Activated CD4-positive, alpha-beta T cell treated with anti-CD3 and anti-CD28 coated beads, Interleukin-2, amount 10 ng/mL, durations not matched to agents 24 days and 14 days (primary cell): ENCODE measurements at places on chromosomes 1 and 21.

GRCh38 chr1:68221001-68221979, 11.0 kb downstream of the WLS start:
- H3K27me3 ChIP-seq: peaks cover 7% of the 10 kb centered on the region
- no peaks in the 10 kb centered on the region for H3K36me3 ChIP-seq
- H3K4me3 ChIP-seq: no peak overlapping the region

DNA sequence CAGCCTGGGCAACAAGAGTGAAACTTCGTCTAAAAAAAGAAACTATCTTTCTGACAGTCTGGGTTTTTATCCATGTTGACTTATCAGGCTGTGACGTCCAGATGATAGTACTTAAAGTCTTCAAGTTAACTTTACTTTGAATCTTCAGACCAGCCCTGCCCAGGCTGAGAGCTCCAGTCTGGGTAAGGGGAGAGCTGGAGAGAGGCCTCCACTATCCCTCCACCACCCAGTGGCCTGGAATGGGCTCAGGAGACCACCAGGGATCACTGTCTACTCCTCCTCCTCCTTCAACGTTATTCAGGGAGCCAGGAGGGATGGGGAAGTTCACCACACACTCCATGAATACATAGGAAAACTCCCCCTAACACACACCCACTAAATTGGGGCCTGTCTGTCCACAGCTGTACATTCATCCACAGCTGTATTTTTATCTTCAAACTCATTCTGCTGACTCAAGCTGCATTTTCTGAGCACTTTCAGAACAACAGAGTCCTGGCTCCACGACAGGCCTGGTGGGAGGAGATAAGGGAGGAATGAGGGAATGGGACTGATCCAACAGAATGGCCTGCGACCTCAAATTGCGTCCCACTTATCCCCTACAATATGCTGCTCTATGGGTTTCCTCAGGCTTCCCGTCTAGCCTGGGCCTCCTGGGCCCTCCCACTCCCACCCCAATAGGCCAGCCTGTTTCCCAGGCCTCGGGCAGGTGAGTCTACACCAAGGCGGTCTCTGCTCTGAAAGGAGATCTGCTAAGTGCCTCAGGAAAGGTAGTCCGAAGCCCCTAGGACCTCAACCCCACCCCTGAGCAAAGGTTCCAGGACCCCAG, 1.8 kb downstream of the SLC45A3 start:
- peaks cover 9% of the 10 kb centered on the region for H3K4me1 ChIP-seq
- no peaks in the 10 kb centered on the region for H3K36me3 ChIP-seq
- no peak overlapping the region for H3K27ac ChIP-seq
- H3K4me3 ChIP-seq: no peak overlapping the region

GRCh38 chr1:67459068-67459467, 28.9 kb upstream of the SERBP1 start:
- H3K27ac ChIP-seq: no peak overlapping the region
- peaks cover 9% of the 10 kb centered on the region for H3K27me3 ChIP-seq
- DNase-seq: no peak
- H3K4me3 ChIP-seq: no peak overlapping the region
- H3K36me3 ChIP-seq: no peaks in the 10 kb centered on the region

DNA sequence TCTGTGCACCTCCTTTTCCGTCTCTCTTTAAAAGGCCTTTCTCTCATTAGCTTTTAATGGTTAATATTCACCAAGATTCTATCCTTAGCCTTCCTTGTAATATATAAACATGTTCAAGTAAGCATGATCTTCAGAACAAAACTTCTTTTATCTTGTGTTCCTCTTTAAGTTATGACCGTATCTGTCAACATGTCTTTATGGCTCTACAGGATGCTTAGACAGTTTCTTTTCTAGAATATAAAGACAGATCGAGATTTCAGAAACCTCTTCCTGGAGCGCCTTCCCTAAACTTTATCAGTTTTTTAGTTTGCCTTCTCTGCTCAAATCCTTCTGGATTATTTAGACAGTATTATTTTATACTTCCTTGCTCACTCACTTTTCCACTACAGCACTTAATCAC, 7.2 kb downstream of the RO60 start:
- H3K4me3 ChIP-seq: peak overlapping the region; percentile 36
- H3K4me1 ChIP-seq: peaks cover 57% of the 10 kb centered on the region

DNA sequence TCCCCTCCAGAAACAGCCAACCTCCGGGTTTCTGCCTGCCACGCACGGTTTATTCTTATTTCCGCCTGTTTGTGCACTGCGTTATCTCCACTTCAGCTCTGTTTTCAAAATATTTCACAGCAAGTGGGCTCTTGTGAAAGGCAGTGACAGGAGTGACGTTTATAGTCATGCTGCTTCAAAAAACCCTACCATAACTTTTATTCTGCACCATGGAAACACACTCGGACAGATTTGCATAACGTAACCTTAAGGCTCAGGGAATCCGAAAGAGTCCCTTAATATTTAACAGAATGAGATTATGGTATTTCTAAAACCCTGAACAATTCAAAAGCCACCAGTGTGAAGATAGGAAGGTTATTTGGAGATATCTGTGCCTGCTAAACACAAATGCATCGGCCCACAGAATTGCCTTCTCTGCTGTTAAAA, 782 bp upstream of the SDE2 start:
- peak overlapping the region; percentile 99 for H3K27ac ChIP-seq
- peaks cover 51% of the 10 kb centered on the region for H3K4me1 ChIP-seq
- no peaks in the 10 kb centered on the region for H3K27me3 ChIP-seq
- H3K36me3 ChIP-seq: peaks cover 19% of the 10 kb centered on the region
- peak overlapping the region; percentile 97 for H3K4me3 ChIP-seq
- no peak for DNase-seq

- no peak for DNase-seq
- H3K27me3 ChIP-seq: peaks cover 6% of the 10 kb centered on the region
- no peak overlapping the region for H3K4me3 ChIP-seq
- no peak overlapping the region for H3K27ac ChIP-seq
- no peaks in the 10 kb centered on the region for H3K4me1 ChIP-seq
Observed at GRCh38 chr1:236458996-236459395, 64.8 kb upstream of the LGALS8 start.
